ENCODE measurements at places on chromosomes 13 and 19. TPM values are rescaled to one million over a fixed set of nuclear protein-coding genes. Genes with fewer than 3 reads are reported as not detected.
A peak's percentile ranks its signal among the peaks of the same experiment; 100 is the strongest.

The ZSWIM4 gene
- 7.3 TPM for total RNA-seq

DNA sequence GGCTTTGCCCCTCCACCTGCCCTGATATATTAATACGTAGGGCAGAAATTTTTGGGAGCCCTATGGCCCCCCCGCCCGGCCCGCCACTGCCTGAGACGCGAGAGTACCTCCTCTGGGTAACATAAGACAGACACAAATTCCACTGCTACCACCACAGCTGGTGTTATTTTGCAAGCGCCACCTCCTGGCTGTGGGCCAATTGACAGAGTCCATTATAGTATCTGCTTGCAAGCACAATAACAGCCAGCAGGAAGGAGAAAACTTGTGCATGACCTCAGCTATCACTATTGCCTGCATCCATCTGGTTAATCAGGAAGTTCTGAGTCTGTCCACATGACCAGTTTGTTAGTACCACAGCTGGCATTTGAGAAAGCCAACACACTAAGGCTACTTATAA is 25.3 kb upstream of the OR10H2 start:
- DNase-seq = peak; percentile 81

The C2CD4C gene
- total RNA-seq = 0.88 TPM

DNA sequence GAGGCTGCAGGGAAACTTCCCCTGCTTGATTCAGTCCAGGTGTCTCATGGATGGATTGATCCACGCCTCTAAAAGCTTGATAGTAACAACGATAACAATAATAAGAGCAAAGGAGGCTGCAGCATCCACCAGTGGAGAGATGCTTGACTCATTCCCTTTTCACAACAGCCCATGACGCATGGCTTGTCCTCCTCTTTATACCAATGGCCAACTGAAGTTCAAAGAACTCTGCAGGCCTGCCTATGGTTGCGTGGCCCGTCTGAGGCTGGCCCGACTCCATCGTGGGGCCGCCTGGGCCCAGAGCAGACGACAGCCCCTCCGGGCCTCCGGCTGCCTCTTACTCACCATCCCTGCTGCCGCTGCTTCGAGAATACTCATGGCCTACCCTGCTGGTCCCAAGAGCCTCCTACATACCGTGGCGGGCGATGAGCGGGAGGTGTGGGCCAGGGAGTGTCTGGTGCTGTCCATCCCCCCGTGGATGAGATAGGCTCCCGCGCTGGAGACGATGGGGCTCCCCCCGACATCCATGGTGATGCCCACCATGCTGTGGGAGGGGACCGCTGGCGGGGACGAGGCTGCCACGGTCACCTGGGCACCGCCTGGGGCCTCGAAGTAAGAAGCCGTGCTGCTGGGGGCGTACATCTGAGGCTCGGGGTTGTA is 61.8 kb upstream of the RANBP3 start:
- DNase-seq = no peak

The ZNF284 gene
- total RNA-seq = 1.9 TPM

DNA sequence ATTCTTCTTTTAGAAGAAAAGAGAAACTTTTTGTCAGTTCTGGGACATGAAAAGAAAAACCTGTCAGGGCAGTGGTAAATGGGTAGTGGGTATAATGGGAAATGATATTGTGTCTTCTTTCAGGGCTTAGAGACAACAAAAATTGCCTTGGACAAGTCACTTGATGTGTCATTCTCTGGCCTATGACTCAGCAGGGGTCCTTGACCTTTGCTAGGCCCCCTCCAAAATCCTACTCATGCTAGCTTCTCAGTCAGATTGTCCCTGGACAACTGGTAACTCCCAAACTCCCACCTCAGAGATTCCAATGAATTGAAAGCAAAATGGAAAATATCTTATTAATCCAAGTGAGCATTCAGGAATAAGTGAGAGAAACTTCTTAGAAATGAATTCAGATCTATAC is 258.8 kb upstream of the SPRY2 start:
- DNase-seq = no peak

- DNase-seq = no peak
Observed at GRCh38 chr19:50362656-50363424, 2.6 kb downstream of the NAPSA start.

DNA sequence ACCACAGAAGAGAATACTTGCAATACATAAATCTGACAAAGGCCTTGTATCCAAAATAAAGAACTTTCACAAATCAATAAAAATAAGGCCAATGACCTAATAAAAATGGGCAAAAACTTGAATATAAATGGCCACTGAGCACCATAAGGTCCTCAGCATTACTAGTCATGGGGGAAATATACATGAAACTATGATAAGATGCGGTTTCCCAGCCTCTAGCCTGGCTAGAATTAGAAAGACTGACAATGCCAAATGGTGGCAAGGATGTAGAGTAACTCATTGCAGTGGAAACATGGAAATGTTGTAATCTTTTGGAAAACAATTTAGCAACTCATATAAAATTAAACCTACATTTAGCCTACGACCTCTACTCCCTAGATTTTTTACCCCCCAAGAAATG is 227.1 kb downstream of the GGACT start:
- DNase-seq = no peak

The CERS1 gene
- total RNA-seq = 0.80 TPM

DNA sequence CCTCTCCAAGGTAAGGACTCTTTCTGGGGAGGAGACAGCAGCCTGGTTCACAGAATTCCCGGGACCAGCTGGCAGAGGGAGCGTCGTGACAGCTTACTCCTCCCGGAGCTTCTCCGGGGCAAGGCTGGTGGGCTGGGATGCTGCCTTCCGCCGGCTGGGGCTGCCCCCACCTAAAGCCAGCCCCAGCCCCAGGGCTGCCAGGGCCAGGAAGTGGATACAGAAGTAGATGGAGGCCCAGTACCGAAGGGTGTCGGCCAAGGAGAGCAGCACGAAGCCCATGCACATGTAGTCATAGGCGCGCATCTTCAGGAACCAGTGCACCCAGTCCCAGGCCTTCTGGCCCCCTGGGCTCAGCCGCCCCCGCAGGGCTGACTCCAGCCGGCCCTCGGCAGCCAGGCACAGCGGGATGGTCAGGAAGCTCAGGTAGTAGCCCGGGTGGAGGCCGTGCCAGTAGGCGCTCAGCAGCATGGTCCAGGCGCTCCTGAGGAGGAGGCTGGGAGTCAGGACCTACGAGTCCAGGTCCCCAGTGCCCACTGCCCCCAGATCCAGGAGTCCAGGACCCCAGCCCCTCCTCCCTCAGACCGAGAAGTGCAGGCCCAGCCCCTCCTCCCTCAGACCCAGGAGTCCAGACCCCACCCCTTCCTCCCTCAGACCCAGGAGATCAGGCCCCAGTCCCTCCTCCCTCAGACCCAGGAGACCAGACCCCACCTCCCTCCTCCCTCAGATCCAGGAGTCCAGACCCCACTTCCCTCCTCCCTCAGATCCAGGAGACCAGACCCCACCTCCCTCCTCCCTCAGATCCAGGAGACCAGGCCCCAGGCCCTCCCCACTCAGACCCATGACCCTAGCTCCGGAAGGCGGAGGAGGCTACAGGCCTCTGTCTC is 1.2 kb upstream of the TMC4 start:
- DNase-seq = no peak

DNA sequence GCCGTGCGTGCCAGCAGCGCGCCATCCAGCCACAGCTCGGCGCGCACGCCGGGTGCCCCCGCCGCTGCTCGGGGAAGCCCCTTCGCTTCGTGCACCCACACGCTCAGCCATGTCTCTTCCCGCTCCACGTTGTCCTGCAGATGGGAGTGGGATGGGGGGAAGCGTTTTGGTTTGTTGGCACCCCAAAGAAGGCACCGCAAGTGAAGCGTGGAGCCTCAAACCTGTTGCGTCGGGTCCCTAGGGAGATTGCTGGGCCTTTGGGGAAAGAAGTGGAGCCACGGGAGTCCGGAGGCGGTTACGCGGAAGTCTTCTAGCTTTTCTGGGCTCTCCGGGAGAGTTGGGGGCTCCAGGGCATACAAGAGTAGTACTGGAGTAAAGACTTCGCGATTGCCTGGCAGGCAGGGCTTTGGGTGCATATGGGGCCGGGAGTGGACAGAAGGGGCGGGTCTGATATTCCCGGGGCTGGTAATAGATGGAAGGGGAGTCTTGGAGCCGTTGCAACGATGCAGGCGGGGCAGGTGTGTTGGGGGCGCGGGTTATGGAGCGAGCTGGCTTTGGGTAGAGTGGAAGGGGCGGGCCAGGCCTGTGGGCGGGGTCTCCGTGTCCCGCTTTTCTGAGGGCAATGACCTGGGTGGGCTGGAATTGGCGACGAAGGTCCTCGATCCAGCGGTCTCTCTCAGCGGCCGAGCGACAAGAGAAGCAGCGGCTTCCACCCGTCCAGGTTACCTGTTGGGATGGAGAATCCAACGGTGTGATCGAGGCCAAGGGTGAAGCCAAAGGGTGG is 6.5 kb downstream of the RASAL3 start:
- no peak for DNase-seq

The LGALS14 gene
- total RNA-seq = not detected

The ZNF433 gene
- 2.9 TPM for total RNA-seq

- no peak for DNase-seq
Observed at GRCh38 chr19:48990400-48990799, 2.7 kb downstream of the GYS1 start.

GRCh38 chr19:10079031-10079453 is 7.1 kb upstream of the SHFL start:
- DNase-seq = no peak

- DNase-seq = no peak
Observed at GRCh38 chr19:48274173-48274572, 4.3 kb downstream of the ZNF114 start.

The KCNRG gene
- total RNA-seq = not detected

DNA sequence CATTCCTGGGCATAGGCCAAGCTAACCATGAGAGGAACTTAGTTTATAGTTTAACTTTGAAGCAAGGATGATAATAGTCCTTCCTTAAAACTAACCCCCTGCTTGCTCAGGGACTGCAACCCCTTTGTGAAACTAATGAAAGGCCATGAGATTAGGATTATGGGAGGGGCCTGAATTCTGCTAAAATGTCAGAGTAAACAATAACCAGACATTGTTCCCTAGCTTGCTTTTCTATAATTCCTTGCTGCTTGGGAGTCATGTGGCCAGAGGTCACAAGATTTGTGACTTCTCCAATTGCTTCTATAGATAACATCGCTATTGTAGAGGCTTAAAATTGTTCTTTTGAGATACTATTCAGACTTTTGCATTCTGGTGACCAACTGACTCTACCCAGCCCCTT is 634.0 kb downstream of the TBC1D4 start:
- no peak for DNase-seq

The CILP2 gene
- 0.71 TPM for total RNA-seq

Measured in left cardiac atrium (tissue), 4 donors.